ENCODE measurements at places on chromosomes 7 and 10.

DNA sequence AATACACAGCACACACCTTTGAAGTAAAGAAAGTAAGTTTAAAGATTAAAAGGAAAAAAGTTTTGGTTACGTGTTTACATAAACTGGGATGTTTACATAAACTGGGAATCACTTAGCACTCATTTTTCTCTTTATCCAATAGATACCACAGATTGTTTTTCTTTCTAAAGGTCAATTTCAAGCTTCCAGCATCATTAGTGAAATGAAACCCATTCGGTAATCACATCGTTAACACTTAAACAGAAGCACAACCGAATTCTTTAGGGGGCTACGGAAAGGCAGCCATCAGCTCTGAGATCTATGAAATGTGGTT is 1.1 kb downstream of the ODAD2 start:
- no peak for DNase-seq

GRCh38 chr7:1385809-1386622 is 73.3 kb downstream of the MICALL2 start:
- DNase-seq = no peak

DNA sequence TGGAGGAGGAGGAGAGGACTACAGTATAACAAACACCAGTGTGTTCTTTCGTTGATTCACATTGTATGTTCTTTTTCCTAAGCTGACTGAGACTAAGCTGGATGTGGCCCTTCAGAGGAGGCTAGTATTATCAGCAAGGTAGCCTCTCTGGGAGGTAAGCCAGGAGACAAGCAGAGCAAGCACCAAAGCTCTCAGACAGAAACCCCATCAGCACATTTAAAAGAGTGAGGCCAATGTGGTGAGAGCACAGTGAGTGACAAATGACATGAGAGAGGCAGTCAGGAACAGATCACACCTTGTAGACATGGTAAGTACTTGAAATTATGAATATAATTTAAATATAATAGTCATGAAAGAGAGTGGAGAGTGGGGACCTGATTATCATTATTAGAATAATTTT is 107.6 kb downstream of the KMT2C start:
- no peak for DNase-seq

GRCh38 chr7:90243556-90243955 is 1.4 kb upstream of the CFAP69 start:
- no peak for DNase-seq

- DNase-seq = peak; percentile 72
These were observed 70.5 kb downstream of the SHH start for GRCh38 chr7:155741805-155742204.

DNA sequence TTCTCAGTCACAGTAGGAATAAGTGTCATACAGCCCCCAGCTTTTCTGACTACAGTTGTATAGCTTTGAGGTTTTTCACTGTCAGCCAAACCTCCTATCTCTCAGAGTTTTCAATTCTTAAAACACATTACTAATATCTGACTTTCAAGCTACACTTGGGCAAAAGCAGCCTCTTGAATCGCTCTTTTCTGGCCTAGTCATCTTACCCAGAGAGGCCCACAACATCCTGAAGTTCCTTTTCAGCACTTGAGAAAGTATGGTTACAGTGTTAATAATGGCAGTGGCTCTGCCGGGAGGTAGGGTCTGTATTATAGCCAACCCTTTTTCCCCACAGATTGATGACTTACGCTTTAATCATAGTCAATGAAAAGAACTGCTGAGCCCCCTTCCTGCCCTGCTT is 181.0 kb downstream of the LRRC4 start:
- DNase-seq = no peak
